ENCODE measurements at places on chromosomes 2 and 18.

GRCh38 chr2:227819398-227819697, 5.7 kb downstream of the CCL20 start:
- no peak for DNase-seq

DNA sequence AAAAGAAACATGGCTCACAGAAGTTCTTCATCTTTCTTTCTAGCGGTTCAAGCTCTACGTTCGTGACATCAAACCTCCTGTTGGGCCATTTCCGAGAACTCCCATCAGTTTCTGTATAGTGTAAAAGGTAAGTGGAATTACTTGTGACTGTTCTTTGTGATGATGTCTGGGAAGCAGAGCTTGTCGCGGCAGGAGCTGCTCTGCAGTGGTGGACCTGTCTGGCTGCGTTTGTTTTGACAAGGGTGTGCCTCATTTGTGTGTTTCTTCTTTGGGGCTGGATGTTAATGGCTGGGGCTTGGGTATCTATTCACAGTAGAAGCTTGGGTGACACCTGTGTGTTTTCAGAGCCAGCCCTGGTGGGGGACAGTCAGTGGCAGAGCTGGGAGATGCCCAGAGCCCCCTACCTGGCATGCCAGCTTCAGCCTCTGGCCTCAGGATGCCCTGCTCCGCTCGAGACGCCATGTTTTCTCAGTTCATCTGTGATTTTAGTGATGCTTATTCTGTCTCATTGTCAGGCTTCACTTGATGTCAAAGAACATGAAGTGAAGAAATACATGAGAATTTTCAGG, 59.6 kb downstream of the LDLRAD4 start:
- no peak for DNase-seq

DNA sequence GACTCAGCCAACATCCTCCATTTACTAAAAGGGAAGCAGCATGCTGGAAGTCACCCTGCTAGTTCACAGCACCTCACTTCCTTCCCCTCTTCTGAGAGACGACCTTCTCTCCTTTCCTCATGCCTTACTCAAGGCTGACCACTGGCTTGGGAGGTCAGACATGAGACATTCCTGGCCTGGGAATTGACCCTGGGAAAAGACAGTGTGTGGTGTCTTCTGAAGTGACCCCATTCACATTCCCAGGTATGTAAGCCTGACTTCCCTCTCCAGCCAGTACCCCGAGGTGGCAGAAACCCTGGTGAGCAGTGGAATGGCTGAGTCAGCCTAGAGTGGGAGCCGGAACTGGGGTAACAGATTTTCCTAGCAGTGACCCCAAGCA, 92.4 kb downstream of the PLB1 start:
- peak; percentile 69 for DNase-seq

GRCh38 chr2:127676906-127677305, 1.6 kb upstream of the LIMS2 start:
- no peak for DNase-seq

- DNase-seq: no peak
Observed at GRCh38 chr2:218344090-218344754, 12.4 kb upstream of the CATIP start.

DNA sequence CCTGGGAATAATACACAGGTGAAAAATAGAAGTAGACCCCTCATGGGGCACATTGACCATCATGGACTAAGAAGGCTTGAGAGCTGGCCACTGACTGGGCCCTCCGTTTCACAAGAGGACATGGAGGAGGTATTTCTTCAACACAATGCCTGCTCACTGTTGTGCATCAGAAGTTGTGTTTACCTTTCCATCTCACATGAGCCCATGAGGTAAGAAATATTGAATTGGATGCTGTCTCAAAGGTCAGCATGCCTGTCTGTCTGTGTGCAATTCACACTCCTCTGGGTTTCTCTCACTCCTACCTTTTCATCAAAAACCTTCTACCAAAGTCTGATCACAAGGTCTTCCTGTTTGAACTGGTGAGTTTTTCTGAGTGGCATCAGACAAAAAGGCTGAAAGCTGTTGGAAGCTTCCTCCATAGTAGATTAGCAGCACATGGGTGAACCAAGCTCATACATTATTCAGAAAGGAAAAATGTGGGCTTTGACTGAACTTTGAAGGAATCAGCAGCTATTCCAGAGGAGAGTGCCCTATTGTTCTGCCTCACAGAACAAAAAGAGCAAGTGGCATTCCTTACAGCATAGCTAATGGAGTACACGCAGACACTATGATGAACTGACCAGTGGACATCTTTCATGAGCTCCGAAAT, 143.2 kb upstream of the RND3 start:
- DNase-seq: no peak

DNA sequence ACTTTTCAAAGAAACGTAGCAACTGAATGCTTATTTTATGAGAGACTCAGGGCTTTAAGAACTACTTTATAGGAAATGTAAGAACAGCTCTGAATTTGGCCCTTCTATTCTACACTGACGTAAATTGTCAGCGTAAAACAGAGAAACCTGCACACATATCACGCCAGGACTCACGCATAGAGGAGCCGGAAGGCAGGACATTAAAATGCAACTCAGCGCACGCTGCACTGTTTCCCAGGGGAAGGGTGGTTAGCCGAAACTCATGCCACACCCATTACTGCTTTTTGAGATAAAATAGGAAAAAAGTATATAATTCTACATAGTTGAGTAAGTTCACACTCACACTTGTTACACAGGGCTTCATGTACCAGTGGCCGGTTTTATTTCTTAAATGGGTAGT, 7.4 kb downstream of the TUBB6 start:
- no peak for DNase-seq

DNA sequence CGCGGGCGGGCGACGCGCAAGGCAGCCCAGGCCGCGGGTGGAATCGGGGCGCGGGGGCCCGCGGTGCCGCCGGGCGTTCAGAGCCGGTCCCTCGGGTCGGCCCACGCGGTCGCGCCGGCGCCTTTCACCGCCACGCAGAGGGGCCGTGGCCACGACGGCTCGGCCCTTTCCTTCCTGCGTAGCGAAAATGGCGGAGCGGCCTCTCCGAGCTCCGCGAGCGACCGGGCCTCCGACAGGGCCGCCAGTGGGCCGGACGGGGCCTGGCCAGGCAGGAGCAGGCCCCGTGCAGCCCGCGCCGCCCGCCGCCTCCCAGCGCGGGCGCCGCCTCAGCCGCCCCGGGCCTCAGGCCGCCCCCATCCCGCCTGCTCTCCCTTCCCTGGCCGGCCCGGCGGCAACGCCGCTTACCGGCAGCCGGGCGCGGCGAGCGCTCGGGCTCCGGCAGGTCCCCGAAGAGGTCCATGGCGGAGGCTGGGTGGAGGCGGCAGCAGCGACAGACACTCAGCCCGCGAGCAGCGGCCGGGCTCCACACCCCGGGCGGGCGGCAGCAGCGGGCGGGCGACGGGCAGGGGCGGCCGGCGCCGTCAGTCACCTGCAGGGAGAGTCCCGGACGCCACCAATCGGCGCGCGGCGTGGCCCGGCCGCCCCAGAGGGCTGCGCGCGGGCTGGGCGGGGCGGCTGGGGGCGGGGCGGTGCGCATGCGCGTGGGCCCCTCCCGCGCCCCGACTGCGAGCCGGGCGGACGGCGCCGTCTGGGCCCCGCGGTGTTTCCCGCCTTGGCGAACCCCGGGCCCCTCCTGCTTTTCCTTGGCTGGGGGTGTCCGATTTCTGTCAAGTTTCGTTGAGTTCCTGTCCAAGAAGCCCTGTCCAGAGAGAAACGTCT, at the start of gene ILKAP:
ILKAP (minus strand) TSS at position 602 of the 879 bp plus-strand sequence; CDS start at position 460, 142 bp downstream.
- DNase-seq: peak; percentile 94
